ENCODE measurements at places on chromosomes 4 and X.

DNA sequence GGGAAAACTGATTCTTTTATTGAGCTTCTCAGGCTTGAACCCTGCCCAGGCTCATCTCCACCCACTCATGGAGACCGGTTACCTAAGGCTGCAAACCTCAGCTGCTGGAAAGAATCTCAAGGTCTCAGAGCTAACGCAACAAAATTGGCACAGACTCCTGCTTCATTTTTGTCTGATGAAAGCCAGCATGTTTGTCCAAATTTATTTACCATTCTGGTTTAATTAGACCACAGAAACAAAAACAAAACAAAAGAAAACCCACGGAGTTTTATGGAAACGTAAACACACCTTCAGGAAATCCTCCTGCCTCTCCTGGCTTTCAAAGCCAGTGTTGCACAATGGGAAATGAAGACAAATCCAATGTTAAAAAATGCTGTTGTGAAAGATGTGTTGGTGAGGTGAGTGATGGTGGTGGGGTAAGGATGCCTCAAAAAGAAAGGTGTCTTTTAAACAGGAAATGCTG lies 56.4 kb upstream of the PDLIM3 start:
- no peak for DNase-seq

DNA sequence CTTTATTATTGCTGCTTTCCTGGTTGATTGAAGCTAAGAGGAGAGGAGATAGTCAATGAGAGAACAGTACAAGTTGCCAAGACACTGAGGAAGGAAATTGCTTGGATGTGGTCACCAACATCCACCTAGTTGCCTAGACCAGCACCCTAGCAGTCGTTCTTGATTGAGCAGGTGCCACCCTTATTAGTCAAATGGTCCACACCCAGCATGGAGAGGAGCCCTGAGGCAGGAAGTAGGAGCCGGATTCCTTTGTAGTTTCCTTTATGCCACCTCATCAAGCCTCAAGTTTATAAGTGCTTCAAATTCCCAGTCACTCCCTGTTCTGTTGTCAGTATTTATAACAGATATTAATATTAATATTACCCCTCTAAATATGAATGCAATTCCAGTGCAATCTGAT lies 19.1 kb downstream of the PAGE2 start:
- no peak for DNase-seq

- no peak for DNase-seq
These were observed 84.9 kb downstream of the EDA2R start for GRCh38 chrX:66553973-66554372.

DNA sequence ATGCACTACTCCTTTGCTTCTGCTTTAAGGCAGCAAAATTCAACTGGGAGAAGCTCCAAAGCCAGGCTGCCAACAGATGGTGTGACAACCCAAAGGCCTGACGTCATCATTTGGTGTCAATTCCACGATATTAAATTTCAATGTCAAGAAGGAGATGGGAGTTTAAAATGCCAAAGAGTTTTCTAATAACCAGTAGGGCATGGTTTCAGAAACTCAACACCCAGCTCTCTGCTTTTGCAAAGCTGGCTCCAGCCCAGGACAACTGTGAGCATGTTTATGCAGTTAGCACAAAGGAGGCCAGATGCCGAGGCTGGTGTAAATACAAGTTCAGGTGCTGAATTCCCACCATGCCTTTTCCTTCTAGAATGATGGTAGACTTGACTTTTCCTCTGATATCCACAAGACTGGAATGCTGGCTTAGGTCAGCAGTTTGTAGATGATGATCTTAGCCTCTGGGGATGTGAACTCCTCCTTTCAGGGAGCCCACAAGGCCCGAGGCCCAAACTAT lies 67.3 kb downstream of the AFAP1 start:
- DNase-seq = no peak

- DNase-seq = no peak
These were observed 206.1 kb upstream of the ANKRD50 start for GRCh38 chr4:124918559-124919122.

- no peak for DNase-seq
These were observed 239.9 kb downstream of the NKX6-1 start for GRCh38 chr4:84258905-84259830.

- DNase-seq = no peak
These were observed 163.3 kb upstream of the RBPJ start for GRCh38 chr4:26157541-26157940.

- no peak for DNase-seq
These were observed 68.3 kb upstream of the CHRDL1 start for GRCh38 chrX:110863883-110864282.

- DNase-seq = no peak
These were observed 159.1 kb downstream of the STIM2 start for GRCh38 chr4:27019766-27020165.

- no peak for DNase-seq
These were observed 403.7 kb downstream of the IL15 start for GRCh38 chr4:142040043-142040442.

DNA sequence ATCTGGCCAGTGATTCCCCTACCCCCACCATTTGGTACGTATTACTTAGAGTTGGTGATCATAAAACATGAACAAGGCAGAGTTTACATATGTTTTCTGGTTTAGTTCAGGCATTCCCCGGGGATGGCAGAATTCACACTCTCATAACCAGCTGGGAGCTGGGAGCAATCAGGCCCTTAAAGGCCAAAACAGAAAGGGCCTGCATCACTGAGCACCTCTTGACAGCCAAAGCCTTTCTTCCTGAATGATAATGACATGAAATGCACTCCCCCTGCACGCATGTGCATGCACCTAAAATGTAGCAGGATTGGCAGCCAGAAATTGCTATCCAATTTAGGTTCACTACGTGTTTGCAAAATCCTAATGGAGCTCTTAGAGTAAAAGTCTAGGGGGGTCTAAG lies 235.4 kb downstream of the GPC3 start:
- DNase-seq = no peak

GRCh38 chrX:46912603-46913491 lies 626 bp downstream of the JADE3 start:
- peak; percentile 25 for DNase-seq

GRCh38 chrX:46588263-46588662 lies 14.7 kb downstream of the CHST7 start:
- no peak for DNase-seq

- DNase-seq = no peak
These were observed 181.7 kb upstream of the IGFBP7 start for GRCh38 chr4:57291911-57292310.

GRCh38 chrX:41236629-41237028 lies 97.3 kb upstream of the DDX3X start:
- DNase-seq = no peak

- DNase-seq = no peak
These were observed 371.8 kb upstream of the GALNTL6 start for GRCh38 chr4:171441300-171441941.

GRCh38 chrX:68343551-68343950 lies 89.7 kb downstream of the OPHN1 start:
- no peak for DNase-seq

DNA sequence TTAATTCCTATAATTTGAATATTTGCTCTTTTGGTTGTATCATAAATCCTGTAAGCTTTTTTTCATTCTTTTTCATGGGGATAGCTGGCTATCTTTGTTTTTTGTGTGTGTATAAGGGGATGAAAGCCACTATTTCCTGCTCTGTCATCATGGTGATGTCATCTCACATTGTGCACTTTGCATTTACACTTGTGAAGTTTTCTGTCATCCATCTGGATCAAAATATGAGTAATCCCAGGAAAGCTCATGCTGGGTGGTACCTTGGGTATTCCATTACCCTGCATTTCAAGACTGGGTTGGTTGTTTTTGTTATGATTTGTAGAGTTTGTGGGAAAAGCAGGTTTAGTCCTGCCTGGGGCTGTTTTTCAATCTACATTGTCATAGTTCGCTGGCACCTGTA lies 367.3 kb downstream of the CHIC1 start:
- DNase-seq = no peak

DNA sequence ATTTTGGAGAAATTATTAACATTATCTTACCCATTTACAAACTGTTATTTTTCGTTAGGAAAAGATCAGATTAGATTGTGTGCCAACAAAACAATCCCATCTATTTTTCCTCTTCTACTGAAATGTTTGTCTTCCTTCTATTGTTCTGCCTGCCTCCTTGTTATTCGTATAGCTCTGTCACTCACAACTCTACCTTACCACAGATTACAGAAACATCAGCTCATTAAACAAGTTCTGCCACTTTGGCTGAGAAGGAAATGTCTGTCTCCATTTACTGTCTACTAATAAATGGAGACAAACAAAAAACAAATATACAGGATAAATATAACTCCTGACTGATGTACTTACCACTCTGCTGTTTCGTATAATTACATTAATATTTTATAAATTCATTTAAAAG lies 211.4 kb downstream of the ENOX2 start:
- DNase-seq = no peak

DNA sequence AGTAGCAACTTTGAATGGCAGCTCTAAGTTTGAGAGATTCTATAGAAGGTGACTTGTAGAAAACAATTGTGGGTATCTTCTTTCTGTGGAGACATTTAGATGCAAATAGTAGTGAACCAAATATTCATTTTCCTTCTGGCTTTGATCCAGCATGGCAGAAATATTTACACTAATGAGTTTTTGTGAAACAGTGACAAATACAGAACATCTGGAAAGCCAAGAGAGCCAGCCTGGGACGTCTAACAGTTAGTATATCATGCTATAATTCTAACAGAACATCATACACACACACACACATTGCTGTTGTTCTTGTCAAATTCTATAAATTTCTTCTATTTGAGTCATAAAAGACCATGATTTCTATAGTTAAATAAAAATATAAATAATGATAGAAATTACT lies 1777.9 kb downstream of the ARAP2 start:
- DNase-seq = no peak

DNA sequence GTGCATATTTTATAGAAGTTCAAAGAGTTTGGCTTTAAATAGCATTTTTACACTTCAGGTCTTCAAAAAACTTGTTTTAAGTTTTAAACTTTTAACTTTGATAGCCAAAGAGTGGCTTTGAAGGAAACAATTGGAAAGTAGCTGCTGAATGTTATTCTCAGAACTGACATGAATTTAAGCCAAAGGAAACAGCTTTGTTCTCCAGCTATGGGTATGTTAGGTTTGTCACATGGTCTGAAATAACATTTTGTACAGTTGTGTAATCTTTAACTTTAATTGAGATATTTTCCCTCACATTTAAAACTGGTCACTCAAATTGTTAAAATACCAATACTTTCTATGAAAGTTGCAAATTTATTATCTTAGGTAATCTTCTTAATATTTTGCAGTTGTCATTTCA lies 564.7 kb downstream of the IL15 start:
- no peak for DNase-seq

DNA sequence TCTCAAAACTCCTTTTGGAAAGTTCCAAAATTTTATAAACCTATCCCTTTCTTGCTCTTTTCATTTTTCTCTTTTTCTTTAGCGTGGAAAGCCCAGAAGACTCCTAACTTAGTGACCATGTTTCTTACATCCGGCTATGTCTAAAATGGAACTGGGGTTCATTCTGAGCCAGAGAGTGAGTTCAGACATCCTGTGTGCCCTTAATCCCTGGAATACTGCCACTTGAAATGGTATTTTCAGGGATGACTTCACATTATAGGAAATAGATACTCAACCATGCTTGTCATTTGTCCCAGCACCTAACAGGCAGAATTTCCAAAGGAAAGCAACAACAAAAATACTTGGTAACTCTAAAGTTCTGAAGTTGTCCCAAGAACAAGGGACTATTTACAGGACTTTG lies 379.6 kb downstream of the ARHGAP24 start:
- DNase-seq = no peak

DNA sequence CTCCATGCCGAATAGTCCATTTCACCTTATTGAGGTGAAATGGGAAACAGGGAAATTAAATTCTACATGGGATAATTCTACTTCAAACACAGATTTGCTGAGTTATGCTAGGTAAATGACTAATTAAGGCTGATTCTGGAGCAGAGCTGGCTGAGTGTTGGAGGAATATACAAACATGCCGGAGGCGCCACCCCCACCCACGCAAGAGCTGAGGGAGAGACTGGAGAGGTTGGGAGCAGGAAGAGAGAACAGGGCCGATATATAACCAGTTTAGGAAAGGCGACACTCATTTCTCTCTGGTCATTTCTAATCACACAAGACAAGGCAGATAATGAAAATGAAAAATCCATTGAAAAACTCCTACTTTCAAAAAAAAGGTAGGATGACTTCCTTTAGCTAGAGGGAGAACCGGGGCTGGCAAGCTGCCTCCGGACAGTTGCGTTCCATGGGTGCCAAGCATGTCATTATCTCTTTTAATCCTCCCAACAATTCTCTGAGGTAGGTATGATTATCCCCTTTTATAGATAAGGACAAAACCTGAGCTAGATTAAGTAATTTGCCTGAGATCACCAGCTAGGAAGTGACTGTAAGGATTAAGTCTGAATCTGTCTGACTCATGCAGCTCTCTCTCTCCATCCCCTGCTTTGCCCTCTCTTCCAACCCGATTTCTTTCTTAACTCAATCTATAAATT lies 27.6 kb upstream of the CFAP299 start:
- DNase-seq = no peak

DNA sequence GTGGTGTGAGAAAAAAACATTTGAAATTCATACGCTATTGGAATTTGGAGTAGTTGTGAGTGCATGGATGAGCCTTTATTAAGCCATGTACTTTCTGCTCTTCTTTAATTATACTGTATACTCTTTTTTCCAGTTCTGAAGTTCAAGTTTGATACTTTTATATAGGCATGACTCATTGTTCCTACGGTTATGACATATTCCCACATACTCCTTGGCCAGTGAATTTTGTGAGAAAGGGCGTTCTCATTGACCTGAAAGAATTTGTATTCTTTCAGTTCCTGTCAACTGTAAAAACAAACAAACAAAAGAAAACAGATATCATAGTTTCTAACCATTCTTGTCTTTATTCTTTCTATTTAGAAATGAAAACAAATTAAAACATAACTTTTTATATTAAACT lies 407.3 kb downstream of the MAPK10 start:
- no peak for DNase-seq

GRCh38 chr4:76011018-76011670 lies 3.8 kb upstream of the CXCL9 start:
- no peak for DNase-seq

- DNase-seq = no peak
These were observed 143.8 kb downstream of the ANAPC10 start for GRCh38 chr4:144954230-144954629.

- DNase-seq = no peak
These were observed 72.6 kb downstream of the DCK start for GRCh38 chr4:71065991-71066510.

- no peak for DNase-seq
These were observed 4.6 kb upstream of the IRAK1 start for GRCh38 chrX:154024271-154024670.

- DNase-seq = no peak
These were observed 364.9 kb downstream of the ZNF674 start for GRCh38 chrX:46180258-46180687.

DNA sequence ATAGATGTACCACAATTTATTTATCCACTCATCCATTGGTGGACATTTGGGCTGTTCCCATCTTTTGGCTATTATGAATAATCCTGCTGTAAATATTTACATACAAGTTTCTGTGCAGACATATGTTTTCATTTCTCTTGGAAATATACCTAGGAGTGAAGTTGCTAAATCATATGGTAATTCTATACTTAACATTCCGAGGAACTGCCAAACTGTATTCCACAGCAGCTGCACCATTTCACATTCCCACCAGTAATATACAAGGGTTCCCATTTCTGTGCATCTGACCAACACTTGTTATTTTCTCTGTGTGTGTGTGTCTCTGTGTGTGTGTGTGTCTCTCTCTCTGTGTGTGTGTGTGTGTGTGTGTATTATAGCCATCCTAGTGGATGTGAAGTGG lies 15.4 kb upstream of the DOCK11 start:
- no peak for DNase-seq

GRCh38 chr4:135485371-135485770 lies 1283.8 kb upstream of the PABPC4L start:
- DNase-seq = no peak

- no peak for DNase-seq
These were observed 289.8 kb downstream of the PCDH7 start for GRCh38 chr4:31009926-31010325.

Data from mesothelial cell of epicardium (in vitro differentiated cells).